ENCODE measurements at places on chromosomes 3 and 15.

GRCh38 chr15:67024314-67024997, 40.9 kb upstream of the SMAD3 start:
- DNase-seq: no peak

DNA sequence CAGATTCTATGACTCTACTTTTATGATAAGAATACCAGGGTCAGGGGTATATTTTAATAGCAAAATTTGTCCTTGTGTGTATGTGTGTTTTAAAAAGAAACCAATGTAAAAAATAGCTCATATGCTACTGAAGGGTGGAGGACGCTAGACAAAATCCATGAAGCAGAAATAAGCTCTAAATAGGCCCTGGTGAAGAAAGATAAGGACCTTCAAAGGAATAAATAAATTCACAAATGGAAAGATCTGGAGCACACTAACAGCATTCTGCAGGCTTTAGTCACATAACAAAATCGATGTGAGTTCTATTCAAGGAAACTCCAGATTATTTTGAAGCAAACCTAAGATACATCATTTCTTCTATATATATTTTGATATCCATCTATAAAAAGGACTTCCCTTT, 27.2 kb upstream of the ATP11B start:
- DNase-seq: no peak

- no peak for DNase-seq
These were observed 70.4 kb downstream of the UMPS start for GRCh38 chr3:124800511-124801258.

DNA sequence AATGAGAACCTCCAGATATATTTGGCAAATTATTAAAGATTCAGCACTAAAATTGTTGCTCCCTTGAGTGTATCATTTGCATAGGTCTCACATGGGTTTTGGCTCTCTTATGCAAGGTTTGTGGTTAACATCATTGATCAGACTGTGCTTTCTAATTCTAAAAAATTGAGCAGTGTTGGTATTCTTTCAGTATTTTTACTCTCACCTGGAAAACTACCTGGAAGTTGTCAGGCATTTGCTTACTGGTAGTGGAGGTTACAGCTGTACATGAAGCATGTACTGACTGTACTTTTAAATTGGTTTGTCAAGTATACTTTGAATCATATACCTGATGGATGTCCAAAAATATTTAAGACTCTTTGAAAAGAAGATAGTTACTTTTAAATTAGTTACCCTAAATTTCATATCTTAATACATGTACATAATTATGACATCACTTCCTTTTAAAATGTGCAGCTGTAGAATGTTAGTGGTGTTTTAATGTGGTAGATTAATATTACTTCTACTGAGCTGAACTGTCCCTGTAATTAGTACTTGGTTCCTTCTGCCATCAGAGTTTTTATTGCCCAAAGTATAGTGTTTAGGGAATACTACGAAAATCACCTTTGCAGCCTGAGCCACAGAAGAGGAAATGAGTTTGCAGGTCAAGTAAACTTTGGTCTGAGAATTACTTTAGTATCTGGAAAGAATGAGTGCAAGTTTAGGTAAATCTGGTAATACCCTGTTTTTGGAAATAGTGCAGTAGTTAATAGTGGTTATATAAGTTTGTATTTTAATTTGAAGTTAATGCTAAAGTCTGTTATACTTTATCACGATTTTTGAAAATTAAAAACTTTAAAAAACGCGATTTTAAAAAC, 2.8 kb downstream of the CHD2 start:
- DNase-seq: no peak

DNA sequence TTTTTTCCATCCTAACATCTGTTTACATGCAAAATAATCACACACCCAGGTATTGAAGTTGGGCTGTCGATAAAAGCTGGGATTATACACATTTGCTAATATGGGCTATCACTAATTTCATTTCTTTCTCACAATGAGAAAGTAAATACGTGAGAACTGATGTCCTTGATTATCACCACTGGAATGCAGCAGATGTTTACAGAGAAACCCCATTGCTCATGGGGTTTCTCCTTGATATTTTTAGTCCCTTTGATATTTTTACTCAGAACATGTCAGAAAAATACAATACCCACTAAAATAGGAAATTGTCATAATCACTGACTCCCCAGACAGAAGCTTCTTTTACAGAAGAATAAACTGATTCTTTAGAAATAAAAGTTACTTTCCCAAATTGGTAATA, 535.1 kb upstream of the CCDC54 start:
- no peak for DNase-seq

- no peak for DNase-seq
These were observed 1.5 kb downstream of the VWA5B2 start for GRCh38 chr3:184230603-184231528.

DNA sequence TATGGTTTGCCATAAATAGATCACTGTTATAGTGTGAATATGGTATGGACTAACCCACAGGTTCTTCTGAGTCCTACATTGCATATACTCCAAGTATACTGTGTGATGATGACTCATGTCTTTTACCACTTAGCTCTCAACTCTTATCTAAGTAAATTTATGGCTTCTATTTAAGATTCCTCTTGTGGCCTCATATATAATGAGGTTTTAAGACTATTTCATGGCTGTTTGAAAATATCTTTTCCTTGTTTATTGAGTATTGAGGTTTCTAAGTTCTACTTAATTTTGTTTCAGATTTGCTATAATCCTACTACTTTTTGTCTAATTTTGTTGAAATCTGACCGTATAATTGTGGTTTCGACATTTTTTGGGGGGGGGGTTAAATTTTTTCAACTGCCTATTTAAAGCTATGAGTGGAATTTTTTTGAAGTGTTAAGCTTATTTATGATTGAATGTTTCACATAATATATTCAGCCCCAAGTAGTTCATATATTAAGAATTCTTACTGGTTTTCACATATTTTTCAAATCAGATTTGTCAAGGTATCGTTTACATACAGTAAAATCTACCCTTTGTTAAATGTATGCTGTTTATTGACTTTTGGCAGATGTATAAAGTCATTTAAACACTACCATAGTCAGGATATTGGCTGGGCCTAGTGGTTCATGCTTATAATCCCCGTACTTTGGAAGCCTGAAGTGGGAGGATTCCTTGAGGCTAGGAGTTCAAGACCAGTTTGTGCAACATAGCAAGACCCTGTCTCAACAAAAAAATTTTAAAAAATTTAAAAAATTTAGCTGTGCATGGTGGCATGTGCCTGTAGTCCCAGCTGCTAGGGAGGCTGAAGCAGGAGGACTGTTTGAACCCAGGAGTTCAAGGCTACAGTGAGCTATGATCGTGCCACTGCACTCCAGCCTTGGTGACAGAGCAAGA, 11.7 kb downstream of the SLC25A36 start:
- no peak for DNase-seq

All from effector memory CD8-positive, alpha-beta T cell (primary cell).